ENCODE measurements at places on chromosomes 13 and 19. TPM values are rescaled to one million over a fixed set of nuclear protein-coding genes. Genes with fewer than 3 reads are reported as not detected.

ZNF100 gene
- total RNA-seq = 21.6 TPM

ZNF708 gene
- total RNA-seq = 38.2 TPM

SH3GL1 gene
- 37.2 TPM for total RNA-seq

LILRB3 gene
- total RNA-seq = 0.25 TPM

TRPM4 gene
- not detected for total RNA-seq

FCGBP gene
- total RNA-seq = 22.9 TPM

FBXO27 gene
- total RNA-seq = not detected

SYNGR4 gene
- total RNA-seq = not detected

IFNL1 gene
- total RNA-seq = not detected

EVI5L gene
- total RNA-seq = 11.8 TPM

MYO9B gene
- total RNA-seq = 273 TPM

PNMA8A gene
- total RNA-seq = not detected

ZNF835 gene
- total RNA-seq = 10.1 TPM

TDRD3 gene
- total RNA-seq = 23.7 TPM

TINCR gene
- 0.42 TPM for total RNA-seq

ZNF600 gene
- 41.7 TPM for total RNA-seq

PCDH9 gene
- 21.2 TPM for total RNA-seq

UBL5 gene
- total RNA-seq = 183 TPM

MEDAG gene
- not detected for total RNA-seq

HCN2 gene
- 0.61 TPM for total RNA-seq

CACNA1A gene
- 1.7 TPM for total RNA-seq

VSTM2B gene
- total RNA-seq = not detected

ZNF99 gene
- total RNA-seq = not detected

KIR2DL4 gene
- total RNA-seq = not detected

CCDC8 gene
- total RNA-seq = not detected

ACP7 gene
- total RNA-seq = not detected

ZNF208 gene
- total RNA-seq = 11.4 TPM

ADGRE3 gene
- total RNA-seq = 0.17 TPM

PNMA8B gene
- 0.32 TPM for total RNA-seq

NCAN gene
- not detected for total RNA-seq

ASF1B gene
- total RNA-seq = 2.5 TPM

C5AR1 gene
- 1.9 TPM for total RNA-seq

ZNF229 gene
- total RNA-seq = 6.7 TPM

ZNF57 gene
- total RNA-seq = 3.8 TPM

IL11 gene
- not detected for total RNA-seq

PDE4C gene
- total RNA-seq = not detected

BST2 gene
- total RNA-seq = 59.7 TPM

CYSLTR2 gene
- not detected for total RNA-seq

CCDC169 gene
- not detected for total RNA-seq

PRR22 gene
- 5.4 TPM for total RNA-seq

MTUS2 gene
- not detected for total RNA-seq

CACNG7 gene
- not detected for total RNA-seq

IGSF23 gene
- not detected for total RNA-seq

HPN gene
- total RNA-seq = not detected

BRME1 gene
- 1.7 TPM for total RNA-seq

OLFM2 gene
- total RNA-seq = not detected

SHISA2 gene
- not detected for total RNA-seq

ZNF66 gene
- 25.0 TPM for total RNA-seq

TMEM59L gene
- total RNA-seq = not detected

URAD gene
- not detected for total RNA-seq

LGALS7 gene
- not detected for total RNA-seq

NLRP5 gene
- total RNA-seq = not detected

SBSN gene
- not detected for total RNA-seq

ANGPTL8 gene
- total RNA-seq = not detected

ZNF382 gene
- total RNA-seq = 24.8 TPM

All from B cell (primary cell).